ENCODE measurements at places on chromosomes 1 and 21.

- DNase-seq = no peak
Measured at GRCh38 chr21:38830671-38831525, 25.2 kb downstream of the ETS2 start.

- DNase-seq = no peak
Measured at GRCh38 chr1:69139007-69139406, 428.7 kb upstream of the LRRC7 start.

- no peak for DNase-seq
Measured at GRCh38 chr1:8142955-8143629, 117.0 kb upstream of the ERRFI1 start.

DNA sequence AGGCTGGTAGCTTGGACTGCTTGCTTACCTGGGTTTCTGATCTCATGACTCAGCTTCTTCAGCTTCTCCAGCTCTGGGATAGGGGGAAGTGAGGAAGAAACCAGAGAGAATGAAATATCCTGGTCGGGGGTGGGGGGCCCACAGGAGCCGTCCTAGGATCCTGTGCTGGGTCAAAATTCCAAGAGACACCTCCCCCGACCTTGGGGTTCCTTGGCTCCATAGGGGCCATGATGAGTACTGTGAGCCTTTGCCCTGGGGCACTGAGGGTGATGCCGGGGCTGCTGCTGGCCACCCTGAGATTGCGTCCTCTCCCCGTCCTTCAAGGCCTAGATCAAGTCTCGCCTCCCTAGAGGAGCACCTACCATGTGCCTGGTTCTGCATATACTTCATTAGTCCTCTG is 40.0 kb downstream of the MYOM3 start:
- DNase-seq = no peak

DNA sequence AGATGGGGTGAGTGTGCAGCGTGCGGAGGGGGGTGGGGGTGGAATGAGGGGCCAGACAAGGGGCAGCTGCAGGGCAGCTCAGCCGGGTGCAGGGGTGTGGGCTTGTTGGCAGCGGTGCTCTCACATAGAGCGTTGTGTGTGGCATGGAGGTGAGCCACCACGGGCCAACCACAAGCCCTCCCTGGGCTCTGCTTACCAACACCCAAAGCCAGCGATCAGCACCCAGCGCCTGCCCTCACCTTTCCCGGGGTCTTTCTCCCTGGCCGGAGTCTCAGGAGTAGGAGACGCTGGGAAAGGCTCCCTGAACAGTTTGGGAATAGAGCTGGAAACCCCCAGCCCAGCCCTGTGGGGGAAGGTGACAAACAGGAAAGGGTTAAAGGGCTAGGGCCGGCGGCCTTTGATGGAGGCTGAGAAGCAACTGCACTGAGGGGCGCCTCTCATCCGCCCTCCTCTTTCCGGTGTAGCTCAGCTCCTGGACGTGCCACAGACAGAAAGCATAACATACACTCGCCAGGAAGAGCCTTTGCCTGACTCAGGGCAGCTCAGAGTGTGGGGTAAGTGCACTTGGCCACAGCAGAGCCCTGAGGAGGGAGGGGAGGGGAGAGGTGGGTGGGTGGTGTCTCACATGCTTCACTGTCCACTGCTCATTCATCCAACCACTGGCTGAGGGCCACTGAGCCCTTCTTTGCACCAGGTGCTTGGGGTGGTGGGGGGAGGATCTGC is 577 bp downstream of the IKBKE start:
- DNase-seq = no peak

DNA sequence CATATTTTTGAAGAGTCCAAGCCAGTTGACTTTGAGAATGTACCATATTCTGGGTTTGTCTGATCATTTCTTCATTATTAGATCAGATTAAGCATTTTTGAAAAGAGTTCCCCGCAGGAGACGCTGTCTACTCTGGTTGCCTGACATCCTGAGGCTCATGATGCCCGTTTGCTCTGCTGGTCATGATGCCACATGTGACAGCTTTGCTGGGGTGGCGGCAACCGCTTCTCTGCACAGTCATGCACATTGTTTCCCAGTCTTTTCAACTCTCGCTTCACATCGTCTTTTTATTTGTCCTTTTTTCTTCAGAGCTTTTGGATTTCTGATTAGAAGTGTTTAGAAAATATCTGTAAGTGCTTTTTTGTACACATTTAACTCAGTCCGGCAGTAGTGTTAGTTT is 90.7 kb downstream of the ST6GALNAC5 start:
- DNase-seq = no peak

DNA sequence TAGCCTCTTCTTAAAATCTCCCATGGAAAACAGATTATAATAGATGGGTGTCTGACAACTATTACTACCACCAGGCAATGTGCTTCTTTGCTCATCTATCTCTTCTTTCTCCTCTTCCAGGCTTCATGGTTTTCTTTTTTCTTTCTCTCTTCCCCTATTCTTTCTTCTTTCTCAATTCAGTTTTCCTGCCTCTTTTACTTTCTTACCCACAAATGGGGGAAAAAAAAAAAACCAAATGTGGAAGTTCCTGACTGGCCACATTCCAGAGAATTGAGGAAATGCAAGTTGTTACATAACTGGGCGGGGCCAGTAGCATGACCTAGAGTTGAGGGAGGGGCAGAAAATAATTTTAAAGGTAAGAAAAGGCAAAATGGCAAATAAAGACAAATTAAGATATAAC is 10.9 kb upstream of the SMG7 start:
- no peak for DNase-seq

GRCh38 chr1:222161676-222162075 is 386.2 kb downstream of the HHIPL2 start:
- no peak for DNase-seq

GRCh38 chr21:21864321-21864840 is 866.2 kb downstream of the NCAM2 start:
- DNase-seq = no peak

GRCh38 chr1:87436534-87436933 is 107.9 kb downstream of the LMO4 start:
- DNase-seq = no peak

GRCh38 chr1:219575563-219575962 is 37.3 kb downstream of the ZC3H11B start:
- no peak for DNase-seq

DNA sequence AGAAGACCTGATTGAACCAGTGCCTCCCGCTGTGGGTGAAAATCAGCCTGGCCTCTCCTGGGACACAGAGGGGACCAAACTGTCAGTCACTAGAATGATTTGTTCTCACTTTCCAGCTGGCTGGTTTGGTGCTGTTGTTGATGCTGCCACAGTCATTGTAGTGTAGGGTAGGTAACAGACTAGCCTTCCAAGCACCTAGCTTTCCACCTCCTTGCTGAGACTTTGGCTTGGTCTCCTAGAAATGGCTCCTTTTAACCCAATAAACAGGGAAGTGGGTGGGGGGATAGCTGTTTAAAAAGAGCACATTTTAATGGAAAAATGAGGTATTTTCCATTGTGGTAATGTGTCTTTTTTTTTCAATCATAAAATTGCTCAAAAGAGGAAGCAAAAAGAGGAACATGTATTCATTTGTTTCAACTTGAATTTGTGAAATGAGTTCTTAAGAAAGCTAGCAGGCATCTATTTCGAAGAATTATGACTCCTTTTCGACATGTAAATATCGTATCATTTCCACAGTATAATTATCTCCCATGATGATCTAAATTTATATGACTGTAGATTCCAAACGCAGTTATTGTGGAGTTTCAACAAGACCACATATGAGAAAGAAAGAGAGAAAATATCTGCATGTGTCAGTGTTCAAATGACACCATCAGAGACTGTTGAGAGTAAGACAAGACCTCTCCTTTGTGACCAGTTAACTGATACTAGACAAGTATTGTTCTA is 190.1 kb downstream of the HLX start:
- DNase-seq = no peak

DNA sequence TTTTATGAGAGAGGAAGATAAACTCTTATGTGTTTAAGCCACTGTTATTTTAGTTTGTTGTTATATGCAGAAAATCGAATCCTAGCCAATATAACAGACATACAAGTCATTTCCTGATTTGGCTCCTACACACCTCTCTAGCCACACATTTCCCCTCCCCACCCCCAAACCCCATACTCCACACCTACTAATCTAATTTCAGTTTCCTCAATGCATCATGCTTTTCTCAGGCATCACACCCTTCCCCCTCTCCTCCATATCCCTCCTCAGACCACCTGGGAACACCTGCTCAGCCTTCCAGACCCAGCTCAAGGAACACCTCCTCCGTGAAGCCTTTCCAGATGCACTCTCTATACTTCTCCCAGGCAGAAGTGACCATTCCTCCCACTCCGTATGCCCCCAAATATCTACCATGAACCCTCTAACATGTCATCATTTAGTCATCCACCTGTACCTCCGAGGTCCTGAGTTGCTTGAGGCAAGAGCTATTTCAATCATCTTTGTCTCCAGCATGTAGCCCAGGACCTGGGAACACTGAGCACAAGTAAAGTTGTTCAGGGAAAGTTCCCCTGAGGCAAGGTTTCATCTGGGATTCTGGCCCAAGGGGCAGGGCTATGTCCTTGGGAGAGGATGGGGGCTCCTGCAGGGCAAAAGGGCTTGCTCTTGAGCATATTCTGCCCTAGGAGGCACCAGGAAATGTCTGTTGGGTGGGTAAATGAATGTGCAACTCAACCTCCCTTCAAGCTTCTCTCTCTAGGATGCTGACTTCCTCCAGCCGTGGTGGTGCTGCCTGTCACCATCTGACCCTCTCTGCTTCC is 126.8 kb downstream of the HIVEP3 start:
- DNase-seq = peak; percentile 51

DNA sequence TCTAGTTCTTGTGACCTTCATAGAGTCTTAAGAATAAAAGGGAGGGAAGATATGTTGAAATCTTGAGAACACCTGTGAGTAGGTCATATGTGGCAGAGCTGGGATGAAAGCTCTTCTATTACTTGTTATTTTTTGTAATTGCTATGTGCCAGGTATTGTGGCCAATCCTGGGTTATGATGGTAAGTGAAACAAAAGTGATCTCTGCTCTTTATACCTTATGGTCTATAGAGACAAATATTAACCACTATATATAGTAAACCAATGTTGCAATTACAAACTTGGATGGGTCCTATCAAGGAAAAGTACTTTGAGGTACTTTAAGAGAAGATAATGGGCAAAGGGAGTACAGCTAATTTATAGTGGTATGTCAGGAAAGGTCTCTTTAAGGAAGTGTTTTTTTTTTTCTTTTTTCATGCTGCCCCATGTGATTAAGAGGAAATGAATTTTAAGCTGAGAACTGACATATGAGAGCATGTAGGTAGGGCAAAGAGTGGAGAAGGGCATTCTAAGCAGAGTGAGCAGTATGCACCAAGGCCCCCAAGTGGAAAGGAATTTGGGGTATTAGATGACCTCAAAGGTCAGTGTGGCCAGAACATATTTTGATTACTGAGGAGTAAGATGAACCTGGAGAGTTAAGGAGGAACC is 43.3 kb downstream of the POU2F1 start:
- no peak for DNase-seq

DNA sequence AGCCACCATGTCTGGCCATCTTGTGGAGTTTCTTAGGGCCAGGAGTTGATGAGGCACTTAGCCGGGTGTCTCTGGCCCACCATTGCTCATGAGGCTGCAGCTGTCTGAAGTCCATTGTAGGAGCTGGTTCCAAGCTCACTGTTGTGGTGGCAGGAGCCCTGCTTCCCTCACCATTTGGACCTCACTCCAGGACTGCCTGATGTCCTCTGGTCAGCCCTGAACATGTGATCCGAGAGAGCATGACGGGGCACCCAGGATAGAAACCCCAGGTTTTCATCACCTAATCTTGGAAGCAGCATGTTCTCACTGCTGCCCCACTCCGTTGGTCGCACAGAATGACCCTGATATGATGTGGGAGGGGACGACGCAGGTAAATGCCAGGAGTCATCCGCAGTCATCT is 56.2 kb upstream of the FAM3B start:
- DNase-seq = no peak

GRCh38 chr1:233655301-233655740 is 41.4 kb downstream of the KCNK1 start:
- no peak for DNase-seq

GRCh38 chr1:242525360-242525722 is 844 bp upstream of the PLD5 start:
- DNase-seq = no peak

- no peak for DNase-seq
Measured at GRCh38 chr1:239872626-239873025, 219.1 kb upstream of the FMN2 start.

GRCh38 chr1:54138994-54139393 is 13.8 kb downstream of the CDCP2 start:
- DNase-seq = no peak

DNA sequence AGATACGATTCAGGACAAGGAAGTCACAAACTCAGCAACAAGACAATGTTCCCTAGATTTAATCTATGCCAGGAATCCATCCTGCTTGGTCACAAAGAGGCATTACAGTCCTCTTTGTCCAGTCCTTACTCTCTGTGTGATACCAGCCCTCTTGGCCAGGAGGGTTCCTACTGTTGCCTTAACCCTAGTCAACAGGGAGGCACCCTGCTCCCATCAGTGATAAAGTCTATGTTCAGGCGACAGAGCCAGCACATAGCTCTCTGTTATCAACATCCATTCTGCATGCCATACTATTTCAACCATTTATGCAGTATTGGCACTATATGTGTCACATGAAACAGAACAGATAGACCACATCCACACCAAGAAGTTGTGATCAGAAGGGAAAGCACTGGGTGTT is 4.4 kb upstream of the NPL start:
- DNase-seq = no peak

DNA sequence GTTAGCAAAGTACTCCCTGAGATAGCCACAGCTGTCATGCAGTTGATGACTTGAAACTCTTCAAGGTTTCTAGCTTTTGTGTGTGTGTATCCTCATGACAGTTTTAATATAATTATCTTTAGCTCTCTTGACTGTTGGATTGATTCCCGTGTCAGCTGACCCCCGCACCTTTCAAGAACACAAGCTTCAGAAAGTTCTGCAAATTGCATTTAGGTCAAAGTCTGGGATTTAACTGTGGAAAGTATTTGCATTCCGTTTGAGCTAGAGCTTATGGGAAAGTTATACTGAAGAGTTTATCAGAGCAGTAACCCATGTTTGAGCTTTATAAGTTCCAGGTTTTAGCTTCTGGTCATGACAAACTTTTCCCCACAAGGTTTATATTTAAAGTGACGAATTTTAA is 380.1 kb upstream of the CHRM3 start:
- no peak for DNase-seq

Measured in stimulated activated CD4-positive, alpha-beta T cell treated with anti-CD3 and anti-CD28 coated beads, Interleukin-1b, Interleukin-23, amount 100 ng/mL, for 24 hours (primary cell).